ENCODE measurements at places on chromosomes 2 and 18.

DNA sequence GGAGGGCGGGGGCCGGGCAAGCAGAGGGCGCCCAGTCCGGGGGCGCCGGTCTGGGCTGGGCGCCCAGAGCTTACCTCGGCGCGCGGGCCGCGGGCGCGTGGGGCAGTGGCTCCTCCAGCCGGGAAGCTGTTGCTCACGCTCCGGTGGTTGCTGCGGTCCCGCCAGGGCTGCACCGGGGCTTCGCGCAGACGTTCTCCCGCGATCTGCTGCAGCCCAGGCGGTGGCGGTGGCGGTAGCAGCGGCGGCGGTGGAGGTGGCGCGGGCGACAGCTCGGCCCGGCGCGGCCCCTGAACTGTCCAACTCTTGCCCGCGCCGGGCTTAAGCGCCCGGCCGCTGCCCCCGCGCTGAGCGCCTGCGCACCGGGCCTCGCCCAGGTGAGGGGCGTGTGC is 391 bp downstream of the ZNF385B start:
- peaks cover 63% of the 10 kb centered on the region for H3K27me3 ChIP-seq
- DNase-seq: no peak
- H3K27ac ChIP-seq: no peak overlapping the region
- H3K36me3 ChIP-seq: no peaks in the 10 kb centered on the region
- no peak overlapping the region for H3K4me3 ChIP-seq

- H3K4me3 ChIP-seq: no peak overlapping the region
- H3K36me3 ChIP-seq: no peaks in the 10 kb centered on the region
- no peaks in the 10 kb centered on the region for H3K27me3 ChIP-seq
- H3K27ac ChIP-seq: no peak overlapping the region
- DNase-seq: no peak
Measured at GRCh38 chr2:21650569-21650968, 526.8 kb downstream of the TDRD15 start.

DNA sequence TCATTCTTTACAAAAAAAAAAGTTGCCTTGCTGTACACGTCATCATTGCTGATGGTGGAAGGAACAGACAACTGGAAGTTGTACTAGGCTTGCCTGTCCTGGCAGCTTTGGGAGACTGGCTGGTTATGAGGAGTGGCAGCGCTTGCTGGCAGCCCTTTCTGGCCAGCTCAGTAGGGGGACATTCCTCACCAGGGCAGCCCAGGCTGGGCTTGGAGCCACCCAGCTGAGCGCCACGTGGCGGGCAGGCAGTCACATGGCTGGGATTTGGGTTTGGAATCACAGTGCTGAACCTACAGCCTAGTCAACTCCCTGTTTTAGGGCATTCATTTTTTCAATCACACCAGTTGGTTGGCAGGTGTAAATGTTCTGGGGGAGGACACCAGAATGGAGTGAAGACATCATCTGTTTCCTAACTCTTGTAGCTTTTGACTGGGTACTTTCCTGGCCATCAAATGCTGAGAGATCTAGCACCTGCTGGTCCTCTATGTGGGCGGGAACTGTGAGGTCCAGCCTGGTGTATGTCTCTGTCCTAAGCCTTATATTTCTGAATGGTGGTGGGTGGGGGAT is 139.3 kb downstream of the SETBP1 start:
- no peaks in the 10 kb centered on the region for H3K36me3 ChIP-seq
- H3K4me3 ChIP-seq: no peak overlapping the region
- H3K27me3 ChIP-seq: peaks cover 21% of the 10 kb centered on the region
- DNase-seq: no peak

DNA sequence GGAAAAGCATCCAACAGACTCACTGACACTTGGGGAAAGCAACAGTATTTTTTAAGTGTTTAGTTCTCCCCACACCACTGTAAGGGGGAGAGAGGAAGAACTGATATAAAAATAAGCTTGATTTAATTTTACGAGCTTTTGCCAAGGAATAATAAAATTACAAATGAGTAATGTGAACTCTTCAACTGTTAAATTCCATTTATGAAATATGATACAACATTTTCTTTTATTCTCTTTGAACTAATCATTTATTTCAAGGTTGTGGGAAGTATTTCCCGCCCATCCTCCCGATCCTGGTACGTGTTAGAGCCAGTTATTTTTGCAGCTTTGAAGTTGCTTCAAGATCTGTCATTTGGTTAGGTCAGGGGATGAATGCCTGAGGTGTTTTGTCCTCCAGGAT is 35.2 kb downstream of the WDPCP start:
- H3K27me3 ChIP-seq: no peaks in the 10 kb centered on the region
- peaks cover 3% of the 10 kb centered on the region for H3K4me1 ChIP-seq
- no peak for DNase-seq
- no peak overlapping the region for H3K4me3 ChIP-seq
- no peaks in the 10 kb centered on the region for H3K36me3 ChIP-seq

DNA sequence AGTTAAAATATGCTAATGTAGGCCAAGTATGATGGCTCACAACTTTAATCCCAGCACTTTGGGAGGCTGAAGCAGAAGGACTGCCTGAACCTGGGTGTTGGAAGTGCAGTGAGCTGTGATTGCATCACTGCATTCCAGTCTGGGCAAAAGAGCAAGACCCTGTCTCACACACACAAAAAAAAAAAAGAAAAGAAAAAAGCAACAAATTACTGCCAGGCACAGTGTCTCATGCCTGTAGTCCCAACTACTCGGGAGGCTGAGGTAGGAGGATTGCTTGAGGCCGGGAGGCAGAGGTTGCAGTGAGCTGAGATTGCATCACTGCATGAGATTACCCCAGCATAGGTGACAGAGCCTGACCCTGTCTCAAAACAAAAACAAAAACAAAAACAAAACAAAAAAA is 110.6 kb downstream of the PRELID3A start:
- no peak overlapping the region for H3K4me3 ChIP-seq
- no peaks in the 10 kb centered on the region for H3K36me3 ChIP-seq
- H3K27me3 ChIP-seq: peaks cover 8% of the 10 kb centered on the region
- H3K4me1 ChIP-seq: no peaks in the 10 kb centered on the region

DNA sequence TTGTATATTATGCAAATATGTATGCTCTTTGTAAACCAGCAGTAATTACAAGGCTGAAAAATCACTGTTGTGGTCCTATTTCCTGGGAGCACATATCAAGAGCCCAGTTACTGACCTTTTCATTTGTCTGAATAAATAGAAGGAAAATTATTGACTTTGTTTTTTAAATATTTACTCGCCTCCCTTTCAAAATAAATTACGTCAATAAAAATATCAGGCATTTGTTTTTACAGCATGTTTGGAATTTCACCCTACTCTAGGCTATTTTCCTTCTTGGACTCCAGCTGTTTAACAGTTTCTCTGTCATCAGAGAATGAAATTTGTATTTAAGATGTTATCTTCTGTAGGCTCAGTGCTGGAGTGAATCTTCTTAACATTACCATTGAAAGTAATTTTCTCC is 59.9 kb upstream of the LRATD1 start:
- H3K27ac ChIP-seq: no peak overlapping the region
- H3K36me3 ChIP-seq: no peaks in the 10 kb centered on the region
- no peak overlapping the region for H3K4me3 ChIP-seq
- H3K27me3 ChIP-seq: no peaks in the 10 kb centered on the region
- DNase-seq: no peak

DNA sequence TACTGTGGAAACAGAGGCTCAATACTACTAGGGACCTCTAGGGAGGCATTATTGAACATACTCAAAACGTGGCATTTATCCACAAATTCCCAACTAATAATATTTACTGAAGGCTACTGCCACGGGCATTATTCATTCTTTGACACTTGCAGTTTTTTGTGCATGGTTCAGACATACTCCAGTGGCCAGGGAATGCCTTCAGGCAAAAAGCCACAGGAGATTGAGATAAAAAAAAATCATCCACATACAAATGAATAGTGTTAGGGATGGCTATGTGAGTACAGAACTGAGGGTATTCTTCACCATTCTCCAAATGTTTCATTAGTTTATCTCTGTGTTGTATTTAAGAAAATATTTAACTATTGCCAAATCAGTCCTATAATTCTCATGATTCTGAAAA is 974.9 kb upstream of the PIK3C3 start:
- no peak overlapping the region for H3K27ac ChIP-seq
- H3K36me3 ChIP-seq: no peaks in the 10 kb centered on the region
- no peak overlapping the region for H3K4me3 ChIP-seq
- DNase-seq: no peak
- no peaks in the 10 kb centered on the region for H3K27me3 ChIP-seq
- no peaks in the 10 kb centered on the region for H3K4me1 ChIP-seq

DNA sequence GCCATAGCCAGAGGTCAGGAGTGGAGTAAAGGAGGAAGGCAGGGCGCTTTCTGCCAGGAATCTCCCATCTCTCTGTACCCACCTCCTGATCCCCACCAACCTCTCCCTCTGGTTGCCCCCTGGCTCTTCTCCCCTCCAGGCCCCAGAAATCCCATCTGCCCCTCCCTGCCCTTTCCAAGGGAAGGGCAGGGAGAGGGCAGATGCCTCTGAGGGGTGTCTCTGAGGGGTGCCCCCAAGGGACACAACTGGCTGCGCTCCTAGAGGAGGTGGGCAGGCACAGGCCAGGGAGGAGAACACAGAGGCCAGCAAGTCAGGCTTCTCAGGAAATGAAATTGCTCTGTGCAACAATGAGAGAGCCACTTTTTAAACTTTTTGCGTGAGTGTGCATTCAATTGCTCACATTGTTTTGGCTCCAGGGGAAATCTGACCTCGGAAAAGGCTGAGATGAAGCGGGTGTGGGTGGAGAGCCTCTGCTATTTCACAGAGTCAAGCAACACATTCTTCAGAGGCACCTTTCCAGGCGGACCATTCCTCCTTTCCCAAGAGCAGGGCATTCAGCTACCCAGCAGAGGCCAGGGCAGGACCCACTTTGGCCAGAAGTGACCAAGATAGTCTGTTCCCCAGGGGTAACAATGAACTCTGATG is 125.5 kb downstream of the SMAD7 start:
- H3K4me3 ChIP-seq: no peak overlapping the region
- no peak overlapping the region for H3K27ac ChIP-seq
- DNase-seq: no peak
- no peaks in the 10 kb centered on the region for H3K27me3 ChIP-seq

DNA sequence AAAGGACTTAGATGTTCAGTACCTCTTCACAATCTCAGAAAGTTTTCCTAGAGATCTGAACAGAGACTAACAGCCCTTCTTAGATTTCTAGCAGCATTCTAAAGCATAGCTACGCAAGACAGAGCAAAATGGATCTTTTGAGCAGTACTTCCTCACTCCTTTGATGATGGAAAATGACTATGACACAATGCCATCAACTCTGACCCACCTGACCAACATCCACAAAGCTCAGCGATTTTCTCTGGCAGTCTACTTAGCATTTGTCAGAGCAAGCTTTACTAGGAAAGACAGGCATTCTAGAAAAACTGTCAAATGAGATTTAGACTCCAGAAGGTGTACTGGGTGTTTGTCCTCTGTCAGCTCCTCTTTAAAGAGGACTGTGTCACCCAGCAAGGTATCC is 180.9 kb upstream of the ACVR2A start:
- H3K27me3 ChIP-seq: peaks cover 6% of the 10 kb centered on the region
- H3K27ac ChIP-seq: peak overlapping the region; percentile 72
- H3K4me3 ChIP-seq: peak overlapping the region; percentile 57
- DNase-seq: no peak
- no peaks in the 10 kb centered on the region for H3K36me3 ChIP-seq

GRCh38 chr2:71685941-71686611 is 232.7 kb downstream of the DYSF start:
- H3K27me3 ChIP-seq: peaks cover 19% of the 10 kb centered on the region
- H3K27ac ChIP-seq: no peak overlapping the region
- DNase-seq: no peak
- no peaks in the 10 kb centered on the region for H3K36me3 ChIP-seq
- no peak overlapping the region for H3K4me3 ChIP-seq

DNA sequence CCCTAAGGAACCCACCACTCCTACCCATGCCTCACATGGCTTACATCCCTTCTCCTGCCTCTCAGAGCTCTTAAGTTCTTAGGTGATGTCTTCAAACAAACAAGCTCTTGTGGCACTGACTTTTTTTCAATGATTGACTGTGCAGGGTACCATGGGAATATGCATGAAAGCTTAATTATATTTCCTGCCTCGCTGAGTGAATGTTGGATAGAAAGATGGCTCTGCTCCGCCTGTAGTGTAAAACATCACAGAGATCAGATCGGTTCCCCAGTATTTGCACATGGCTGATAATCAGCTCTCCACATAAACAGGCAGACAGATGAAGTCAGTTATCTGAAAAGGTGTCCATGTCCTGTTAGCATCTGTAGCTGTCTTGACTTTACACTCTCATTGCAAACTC is 820.8 kb downstream of the TDRD15 start:
- no peaks in the 10 kb centered on the region for H3K27me3 ChIP-seq
- H3K4me1 ChIP-seq: no peaks in the 10 kb centered on the region
- H3K4me3 ChIP-seq: no peak overlapping the region
- H3K36me3 ChIP-seq: no peaks in the 10 kb centered on the region
- no peak for DNase-seq
- H3K27ac ChIP-seq: no peak overlapping the region

DNA sequence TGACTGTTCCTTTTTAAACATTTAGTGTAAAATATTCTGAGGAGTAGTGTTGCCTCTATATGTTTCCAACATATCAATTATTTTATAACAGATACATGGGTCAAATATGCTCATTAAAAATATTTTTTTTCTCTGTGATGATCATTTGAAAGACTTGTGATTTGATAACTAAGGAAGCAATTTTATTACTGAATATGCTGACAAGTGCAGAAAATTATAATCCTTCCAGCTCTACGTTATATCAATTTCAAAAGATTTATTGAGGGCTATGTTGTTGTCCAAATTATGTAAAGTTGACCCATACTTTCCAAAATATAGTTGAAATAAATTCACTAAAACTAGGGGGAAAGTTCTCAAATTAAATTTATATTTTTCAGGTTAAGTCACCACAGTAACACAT is 290.6 kb downstream of the NYAP2 start:
- H3K4me3 ChIP-seq: no peak overlapping the region
- peaks cover 9% of the 10 kb centered on the region for H3K27me3 ChIP-seq
- no peaks in the 10 kb centered on the region for H3K4me1 ChIP-seq

DNA sequence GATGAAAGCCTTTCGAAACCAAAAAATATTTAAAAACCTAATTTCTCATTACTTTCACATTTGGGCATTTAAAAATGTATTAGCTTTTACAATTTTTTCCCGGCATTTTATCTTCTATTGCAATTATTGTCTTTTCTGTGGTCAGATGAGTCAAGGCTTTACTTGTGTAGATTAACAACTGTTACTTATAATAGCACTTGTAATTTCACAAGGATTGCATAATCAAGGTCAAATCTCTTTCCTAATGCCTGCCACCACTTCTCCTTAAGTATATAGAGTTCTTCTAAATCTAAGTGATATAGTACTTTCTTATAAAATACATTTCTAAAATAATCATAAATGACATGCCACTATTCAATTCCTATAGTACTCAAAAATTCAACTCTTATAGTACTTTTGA is 67.2 kb downstream of the SLC8A1 start:
- H3K4me1 ChIP-seq: no peaks in the 10 kb centered on the region
- DNase-seq: no peak
- H3K36me3 ChIP-seq: no peaks in the 10 kb centered on the region

Measured in effector memory CD8-positive, alpha-beta T cell (primary cell).